ENCODE measurements at places on chromosomes 16 and 17.

DNA sequence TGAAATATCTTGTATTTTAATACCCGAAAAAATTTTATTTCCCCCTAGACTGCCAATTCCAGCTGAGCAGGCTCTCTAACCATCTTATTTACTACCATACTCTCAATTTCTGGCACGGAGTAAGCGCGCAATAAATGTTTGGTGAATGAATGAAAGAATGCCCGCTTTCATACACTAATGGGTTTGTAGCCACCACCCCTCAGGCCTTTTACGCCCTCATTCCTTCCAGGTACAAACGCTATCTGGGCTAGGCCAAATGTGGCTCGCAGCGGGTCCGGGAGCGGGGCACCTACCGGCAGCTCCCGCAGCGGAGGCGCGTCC lies 536 bp upstream of the PLD2 start:
- DNase-seq = peak; percentile 7

DNA sequence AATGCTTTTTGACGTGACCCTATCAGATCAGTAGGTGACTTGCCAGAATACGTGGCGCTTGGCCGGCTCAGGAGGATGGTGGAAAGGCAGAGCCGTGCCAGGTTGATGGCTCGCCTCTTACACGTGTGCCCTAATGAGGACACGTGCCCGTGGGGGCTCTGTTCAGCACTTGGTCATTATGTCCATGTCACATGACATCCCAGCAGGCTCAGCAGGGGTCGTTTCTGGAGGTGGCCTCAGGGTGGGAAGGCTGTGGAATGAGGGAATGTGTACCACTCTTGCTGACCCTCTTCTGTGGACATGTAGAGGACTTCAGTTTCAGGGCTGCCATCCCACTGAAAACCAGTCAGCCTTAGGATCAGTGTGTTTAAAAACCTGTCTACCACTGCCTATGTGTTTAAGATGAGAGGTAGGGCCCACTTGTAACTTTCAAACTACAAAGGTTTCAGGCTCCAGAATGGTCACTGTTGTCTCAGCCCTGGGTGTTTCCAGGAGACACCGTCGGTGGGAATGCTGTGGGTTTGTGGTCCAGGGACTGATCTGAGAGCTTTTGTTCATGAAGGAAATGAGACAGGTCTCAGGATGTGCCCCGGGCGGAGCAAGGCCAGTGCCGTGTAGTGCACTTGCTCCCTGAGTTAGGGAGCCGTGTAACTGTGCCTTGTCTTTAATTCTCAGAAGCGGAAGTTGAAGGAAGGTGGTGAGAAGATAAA lies 12.1 kb downstream of the UBN1 start:
- no peak for DNase-seq

- no peak for DNase-seq
Measured at GRCh38 chr16:66457888-66458287, 30.8 kb downstream of the BEAN1 start.

DNA sequence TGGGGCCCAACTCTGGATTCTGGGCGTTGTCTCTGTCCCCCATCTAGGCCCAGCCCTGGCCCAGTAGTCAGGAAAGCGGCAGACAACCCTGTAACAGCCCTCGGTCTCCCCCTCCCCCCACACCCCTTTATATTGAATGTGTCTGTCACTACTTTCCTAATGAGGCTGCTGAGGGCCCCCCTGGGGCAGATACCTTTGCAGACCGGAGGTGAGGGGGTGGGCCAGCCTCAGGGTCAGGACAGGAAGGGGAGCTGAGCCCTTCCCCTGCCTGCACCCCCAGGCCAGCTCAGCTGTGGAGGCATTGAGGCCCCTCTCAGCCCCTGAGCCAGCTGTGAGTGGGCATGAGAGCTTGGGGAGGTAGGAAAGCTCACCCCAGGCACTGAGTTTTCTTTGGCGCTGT lies 17.1 kb downstream of the RAI1 start:
- no peak for DNase-seq

GRCh38 chr16:559411-560203 lies 587 bp upstream of the PRR35 start:
- no peak for DNase-seq
